ENCODE measurements at places on chromosomes 11 and 22. TPM values are rescaled to one million over a fixed set of nuclear protein-coding genes. Genes with fewer than 3 reads are reported as not detected.

Gene ADAMTS15
- total RNA-seq, result 29.2 TPM

Gene C11orf68
- total RNA-seq, result 22.7 TPM

DNA sequence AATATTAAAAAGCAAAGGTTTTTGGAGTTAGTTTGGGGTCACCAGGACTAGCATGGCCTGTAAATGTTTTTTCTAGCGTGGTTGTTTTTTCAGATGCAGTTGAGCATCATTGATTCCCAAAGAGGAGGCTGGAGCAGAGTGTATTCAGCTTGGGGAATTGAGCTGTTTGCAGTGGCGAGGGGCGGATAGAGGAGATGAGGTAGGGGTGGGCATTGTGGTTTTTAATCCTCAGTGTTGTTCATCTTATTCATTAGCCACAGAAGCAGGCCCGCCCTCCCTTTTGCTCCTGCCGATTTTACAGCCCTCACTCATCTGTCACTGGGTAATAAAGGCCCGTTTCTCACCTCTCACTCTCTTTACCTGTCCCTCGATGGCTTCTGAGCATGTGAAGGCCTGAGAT lies 51.4 kb downstream of the NF2 start:
- peak; percentile 31 for DNase-seq

DNA sequence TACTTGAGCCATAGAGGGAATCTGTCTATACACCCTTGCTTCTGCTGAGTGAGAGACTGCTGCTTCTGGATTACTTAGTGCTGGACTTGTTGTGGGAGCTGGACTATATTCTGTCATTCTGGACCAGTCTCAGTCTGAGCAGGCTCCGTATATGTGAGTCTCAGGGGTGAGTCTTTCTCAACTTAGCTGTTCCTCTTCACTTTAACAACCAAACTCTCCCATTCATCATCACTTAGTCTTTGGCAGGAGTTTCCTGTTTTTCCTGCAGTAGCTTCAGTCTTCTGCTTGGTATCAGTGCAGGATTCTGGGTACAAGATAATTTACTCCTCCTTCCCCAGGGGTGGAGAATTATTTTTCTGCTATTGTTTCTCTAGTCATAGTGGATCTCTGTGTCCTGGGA lies 779.5 kb downstream of the METTL15 start:
- DNase-seq, result no peak

Data from thyroid gland (tissue), 4 donors.